Kidney epithelial cell (primary cell): ENCODE measurements at places on chromosomes 2 and 18.

DNA sequence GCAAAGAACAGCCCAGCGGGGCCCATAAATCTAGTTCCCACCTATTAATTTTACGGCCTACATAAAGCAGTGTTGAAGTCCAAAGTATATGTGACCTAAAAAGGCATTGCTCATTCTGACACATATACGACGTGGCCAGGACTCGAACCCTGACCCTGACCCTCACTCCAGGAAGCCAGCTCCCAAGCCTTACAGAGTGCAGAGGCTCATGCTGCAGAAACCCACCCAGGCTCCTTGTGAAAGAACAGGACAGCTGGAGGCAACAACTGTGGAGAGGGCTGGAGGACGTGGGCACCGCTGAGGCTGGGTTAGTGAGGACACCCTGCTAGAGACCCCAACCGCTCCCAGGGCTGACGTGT lies 221.6 kb downstream of the CYP26B1 start:
- DNase-seq: no peak

DNA sequence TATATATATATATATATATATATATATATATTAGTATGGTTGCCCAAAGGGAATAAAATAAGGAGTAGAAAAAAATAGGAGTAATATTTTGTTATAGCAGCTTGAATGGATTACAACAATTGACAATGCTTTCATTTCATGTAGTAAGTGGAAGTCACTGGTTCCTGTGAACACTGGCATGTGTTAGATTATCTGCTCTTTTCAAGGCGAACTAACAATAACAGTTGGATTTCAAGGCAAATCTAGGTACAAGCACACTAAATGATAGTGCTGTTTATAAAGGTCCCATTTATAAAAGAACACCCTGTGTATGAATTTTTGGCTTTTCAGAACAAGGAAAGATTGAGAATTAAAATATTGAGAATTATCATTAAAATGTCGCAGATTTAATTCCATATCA lies 1535.7 kb downstream of the LRP1B start:
- DNase-seq: no peak

DNA sequence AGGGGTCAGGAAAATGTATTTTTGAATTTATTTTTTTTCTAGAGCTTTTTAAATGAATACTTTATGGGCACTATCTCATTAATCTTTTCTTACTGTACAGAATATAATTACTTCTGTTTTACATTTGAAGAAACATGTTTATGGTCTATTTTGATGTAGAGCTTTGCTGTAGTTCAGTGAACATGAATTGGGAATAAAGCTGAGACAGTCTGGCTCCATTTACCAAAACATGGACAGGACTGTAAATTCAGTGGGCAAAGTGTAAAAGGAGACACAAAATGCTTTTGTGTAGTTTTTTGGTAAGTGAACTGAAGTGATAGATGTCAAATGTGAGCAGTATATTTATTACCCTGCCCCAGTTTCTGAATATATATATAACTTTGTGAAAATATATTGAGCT lies 1298.8 kb upstream of the NXPH2 start:
- no peak for DNase-seq

- DNase-seq: no peak
Measured at GRCh38 chr2:176039375-176039774, 37.3 kb upstream of the LNPK start.

DNA sequence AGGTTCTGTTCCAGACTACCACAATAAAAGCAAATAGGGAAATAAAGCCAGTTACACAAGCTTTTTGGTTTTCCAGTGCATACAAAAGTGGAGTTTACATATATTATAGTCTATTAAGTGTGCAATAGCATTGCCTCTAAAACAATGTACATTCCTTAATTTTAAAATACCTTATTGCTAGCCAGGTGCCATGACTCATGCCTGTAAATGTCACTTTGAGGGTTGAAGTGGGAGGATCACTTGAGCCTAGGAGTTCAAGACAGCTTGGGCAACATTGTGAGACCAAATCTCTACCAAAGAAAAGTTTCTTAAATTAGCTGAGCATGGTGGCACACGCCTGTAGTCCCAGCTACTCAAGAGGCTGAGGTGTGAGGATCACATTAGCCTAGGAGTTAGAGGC lies 52.9 kb upstream of the IMP4 start:
- DNase-seq: no peak

GRCh38 chr2:61582165-61582564 lies 44.0 kb upstream of the XPO1 start:
- DNase-seq: no peak

DNA sequence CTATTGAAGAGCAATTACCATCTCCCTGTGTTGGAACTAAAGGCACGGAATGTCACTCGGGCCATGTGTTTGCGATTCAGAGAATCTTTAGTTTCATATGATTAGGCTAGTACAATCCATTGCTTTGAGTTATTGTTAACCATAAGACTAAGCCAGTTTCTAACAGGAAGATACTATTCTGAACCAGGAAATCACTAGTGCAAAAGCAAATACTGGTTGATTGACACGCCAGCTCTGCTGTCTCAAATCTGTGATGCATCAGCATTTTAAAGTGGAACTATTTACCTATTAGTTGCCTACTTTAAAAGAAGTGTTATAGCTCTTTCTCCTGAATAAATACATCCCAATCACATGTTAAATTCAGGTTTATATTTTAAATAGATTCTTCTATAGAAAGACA lies 61.9 kb downstream of the AFTPH start:
- no peak for DNase-seq

DNA sequence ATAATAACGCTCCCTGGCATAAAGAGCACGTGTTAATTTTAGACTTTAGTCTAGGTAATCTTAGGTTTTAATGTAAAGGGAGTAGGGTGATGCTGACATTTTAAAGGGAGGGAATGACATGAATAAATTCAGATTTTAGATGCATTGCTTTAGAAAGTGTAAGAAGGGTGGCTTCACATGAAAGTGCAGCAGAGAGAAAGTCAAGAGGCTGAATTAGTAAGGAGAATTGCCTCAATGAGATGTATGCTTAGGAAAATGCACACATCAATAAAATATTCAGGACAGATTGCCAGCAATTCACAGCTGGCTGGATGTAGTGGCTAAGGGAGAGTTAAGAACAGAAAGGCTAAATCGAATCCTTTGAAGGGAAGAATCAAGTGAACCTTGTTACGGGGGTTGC lies 165.5 kb upstream of the CDH19 start:
- no peak for DNase-seq

- DNase-seq: no peak
Measured at GRCh38 chr2:149587950-149588487, 444 bp upstream of the MMADHC start.

GRCh38 chr2:109128616-109129355 lies at the start of gene SH3RF3:
Gene SH3RF3 (plus strand): TSS chr2:109129205.
- no peak for DNase-seq

GRCh38 chr18:44699572-44700261 lies 19.0 kb downstream of the SETBP1 start:
- DNase-seq: no peak

GRCh38 chr2:12932192-12932591 lies 215.5 kb downstream of the TRIB2 start:
- DNase-seq: no peak

GRCh38 chr2:170685591-170685990 lies 29.5 kb upstream of the SP5 start:
- no peak for DNase-seq

GRCh38 chr2:18094277-18094676 lies 215.8 kb downstream of the KCNS3 start:
- DNase-seq: no peak

- no peak for DNase-seq
Measured at GRCh38 chr2:240888130-240888889, 7.6 kb downstream of the MAB21L4 start.

- DNase-seq: no peak
Measured at GRCh38 chr2:27655155-27655951, 8.1 kb downstream of the SUPT7L start.
